Stimulated activated CD8-positive, alpha-beta memory T cell treated with anti-CD3 and anti-CD28 coated beads, Interleukin-4, amount 100 ng/mL, for 24 hours (primary cell): ENCODE measurements at places on chromosomes 5 and 9.

- no peak for DNase-seq
Measured at GRCh38 chr5:91224456-91224855, 158.7 kb downstream of the ARRDC3 start.

GRCh38 chr5:137808503-137809135 lies 54.5 kb upstream of the HNRNPA0 start:
- DNase-seq = no peak

- no peak for DNase-seq
Measured at GRCh38 chr9:15374825-15375224, 47.9 kb upstream of the SNAPC3 start.

DNA sequence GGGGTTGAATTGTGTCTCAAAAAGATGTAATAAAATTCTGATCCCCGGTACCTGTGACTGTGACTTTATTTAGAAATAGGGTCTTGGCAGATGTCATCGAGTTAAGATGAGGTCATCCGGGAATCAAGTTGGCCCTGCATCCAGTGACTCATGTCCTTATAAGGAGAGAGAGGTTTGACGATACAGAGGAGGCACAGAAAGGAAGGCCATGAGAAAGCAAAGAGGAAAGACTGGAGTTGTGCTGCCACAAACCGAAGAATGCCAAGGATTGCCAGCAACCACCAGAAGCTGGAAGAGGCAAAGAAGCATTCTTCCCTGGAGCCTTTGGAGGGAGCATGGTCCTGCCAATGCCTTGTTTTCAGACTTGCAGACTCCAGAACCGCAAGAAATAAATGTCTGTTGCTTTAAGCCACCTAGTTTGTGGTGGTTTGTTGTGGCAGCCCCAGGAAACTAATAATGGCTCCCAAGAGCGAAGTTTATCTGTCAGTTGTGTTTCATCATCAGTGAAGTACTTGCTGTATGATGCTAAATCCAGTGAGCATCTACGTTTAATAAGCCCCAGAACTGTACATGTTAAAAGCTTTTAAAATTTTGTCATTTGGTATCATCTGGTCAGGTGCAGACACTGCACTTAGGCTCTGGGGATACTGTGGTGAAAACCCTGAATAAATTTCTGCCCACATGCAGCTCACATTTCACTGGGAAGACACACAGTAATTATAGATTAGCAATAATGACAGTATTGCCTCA lies 114.8 kb downstream of the TLE4 start:
- DNase-seq = no peak

- no peak for DNase-seq
Measured at GRCh38 chr5:181119105-181119504, 11.9 kb downstream of the OR2V1 start.

GRCh38 chr9:125549465-125549871 lies 157.5 kb downstream of the MAPKAP1 start:
- no peak for DNase-seq

GRCh38 chr9:76581731-76582130 lies 122.7 kb downstream of the GCNT1 start:
- no peak for DNase-seq

GRCh38 chr9:93219692-93220091 lies 35.8 kb downstream of the WNK2 start:
- DNase-seq = no peak

GRCh38 chr9:125966959-125967711 lies 220.0 kb downstream of the PBX3 start:
- no peak for DNase-seq

- no peak for DNase-seq
Measured at GRCh38 chr9:6790866-6791265, 33.1 kb downstream of the KDM4C start.

DNA sequence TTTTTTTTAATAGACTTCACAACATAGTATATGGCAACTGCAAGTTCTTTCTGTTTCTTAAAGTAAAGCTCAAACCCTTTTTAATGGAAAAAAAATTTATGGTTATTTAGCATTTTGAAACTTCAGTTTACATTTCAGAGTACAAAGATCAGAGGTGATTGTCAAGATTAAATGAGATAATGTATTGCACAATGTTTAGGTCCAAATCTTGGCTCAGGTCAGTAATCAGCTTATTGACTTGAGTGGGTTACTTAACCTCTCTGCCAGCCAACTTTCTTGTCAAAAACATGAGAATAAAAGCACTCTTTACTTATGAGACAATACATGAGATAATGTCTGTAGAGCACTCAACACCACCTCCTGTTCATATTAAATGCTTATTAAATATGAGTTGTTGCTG lies 345.1 kb upstream of the PTPRD start:
- DNase-seq = no peak

GRCh38 chr5:32734827-32735378 lies 23.8 kb downstream of the NPR3 start:
- no peak for DNase-seq

- no peak for DNase-seq
Measured at GRCh38 chr5:9438596-9439354, 107.1 kb downstream of the SEMA5A start.

- DNase-seq = no peak
Measured at GRCh38 chr5:89267788-89268187, 384.8 kb upstream of the MEF2C start.

- DNase-seq = no peak
Measured at GRCh38 chr5:124527220-124527991, 219.0 kb downstream of the ZNF608 start.

- DNase-seq = no peak
Measured at GRCh38 chr9:109906766-109907382, 126.9 kb downstream of the PALM2AKAP2 start.

GRCh38 chr5:58056546-58056945 lies 403.3 kb downstream of the PLK2 start:
- no peak for DNase-seq

GRCh38 chr9:137804908-137805630 lies 72.5 kb upstream of the CACNA1B start:
- no peak for DNase-seq

- no peak for DNase-seq
Measured at GRCh38 chr5:156595132-156595787, 254.8 kb upstream of the PPP1R2B start.

DNA sequence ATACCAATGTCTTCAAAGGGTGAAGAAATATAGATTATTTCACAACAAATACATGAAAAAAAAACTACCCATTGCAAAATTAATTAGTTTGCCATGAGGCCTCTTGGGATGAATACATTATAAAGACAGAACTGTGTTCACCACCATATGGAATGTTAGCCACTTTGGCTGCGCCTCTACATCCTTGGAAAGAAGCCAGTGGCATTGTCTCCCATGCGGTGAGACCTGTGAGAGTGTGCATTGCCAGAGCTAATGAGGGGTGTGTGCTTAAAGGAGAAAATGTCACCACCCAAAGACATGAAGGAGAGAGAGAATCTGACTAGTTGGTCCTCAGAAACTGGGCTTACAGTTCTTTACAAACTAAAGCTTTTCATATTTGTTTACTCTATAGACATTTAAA lies 110.6 kb downstream of the PLPPR1 start:
- no peak for DNase-seq

- DNase-seq = no peak
Measured at GRCh38 chr9:105711867-105712266, 17.5 kb downstream of the TMEM38B start.

GRCh38 chr5:96329289-96329688 lies 103.8 kb downstream of the PCSK1 start:
- no peak for DNase-seq

DNA sequence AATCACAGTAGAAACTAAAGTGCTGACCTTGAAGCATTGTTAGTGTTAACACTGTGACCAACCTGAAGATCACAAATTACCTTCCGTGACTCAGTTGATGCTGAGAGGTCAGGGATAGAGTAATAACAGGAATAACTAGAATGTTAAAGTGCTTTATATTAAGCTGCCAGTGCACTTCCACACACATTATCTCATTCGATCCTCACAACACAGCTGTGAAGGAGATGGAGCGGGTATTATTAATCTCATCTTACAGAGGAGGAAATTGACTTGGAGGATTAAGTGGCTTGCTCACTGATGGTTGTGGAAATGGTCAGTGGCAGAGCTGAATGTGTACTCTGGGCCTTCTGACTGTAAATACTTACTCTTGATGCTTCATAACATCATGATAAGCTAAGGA lies 252.5 kb upstream of the DMRT1 start:
- DNase-seq = no peak

DNA sequence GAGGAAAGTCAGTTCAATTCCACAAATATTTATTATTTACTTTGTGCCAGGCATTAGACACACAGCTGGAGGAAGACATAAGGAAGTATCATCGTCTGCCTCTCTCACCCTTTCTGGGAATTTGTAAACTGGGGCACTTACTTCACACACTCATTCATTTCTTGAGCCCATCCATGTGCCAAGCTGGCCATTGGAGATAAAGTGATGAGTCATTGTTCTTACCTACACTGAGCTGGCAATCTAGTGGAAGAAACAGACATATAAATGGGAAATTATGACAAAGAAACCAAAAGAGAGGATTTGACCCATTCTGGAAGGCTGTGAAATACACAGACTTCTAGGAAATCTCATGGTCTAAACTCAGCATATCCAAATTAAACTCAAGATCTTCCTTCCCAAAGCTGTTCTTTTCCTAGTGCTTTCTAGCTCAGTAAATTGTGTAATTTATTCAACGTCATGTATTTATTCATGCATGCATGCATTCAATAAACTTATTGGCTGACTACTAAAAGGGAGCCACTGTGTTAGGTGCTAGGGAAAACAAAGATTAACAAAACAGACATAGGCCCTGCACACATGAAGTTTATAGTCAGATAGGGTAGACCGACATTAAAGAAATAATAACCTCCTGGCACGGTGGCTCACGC lies 65.3 kb downstream of the SH3RF2 start:
- no peak for DNase-seq

DNA sequence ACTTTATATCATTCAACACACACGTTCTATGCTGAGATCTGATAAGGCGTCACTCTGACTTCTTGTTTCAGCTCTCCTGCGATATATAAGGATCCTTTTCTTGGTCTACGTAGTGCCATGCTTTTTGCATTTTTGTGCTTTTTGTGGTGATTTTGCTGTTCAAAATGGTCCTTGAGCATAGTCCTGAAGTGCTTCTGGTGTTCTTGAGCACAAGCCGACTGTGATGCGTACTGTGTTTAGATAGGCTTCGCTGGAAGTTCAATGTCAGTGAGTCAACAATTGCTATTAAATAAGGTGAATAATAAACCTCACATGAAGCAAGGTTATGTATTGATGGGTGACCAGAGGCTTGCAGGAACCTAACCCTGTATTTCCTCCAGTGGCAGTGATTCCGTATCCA lies 46.8 kb downstream of the ACO1 start:
- no peak for DNase-seq

GRCh38 chr5:53481887-53482716 lies 1.7 kb downstream of the FST start:
- peak; percentile 46 for DNase-seq

DNA sequence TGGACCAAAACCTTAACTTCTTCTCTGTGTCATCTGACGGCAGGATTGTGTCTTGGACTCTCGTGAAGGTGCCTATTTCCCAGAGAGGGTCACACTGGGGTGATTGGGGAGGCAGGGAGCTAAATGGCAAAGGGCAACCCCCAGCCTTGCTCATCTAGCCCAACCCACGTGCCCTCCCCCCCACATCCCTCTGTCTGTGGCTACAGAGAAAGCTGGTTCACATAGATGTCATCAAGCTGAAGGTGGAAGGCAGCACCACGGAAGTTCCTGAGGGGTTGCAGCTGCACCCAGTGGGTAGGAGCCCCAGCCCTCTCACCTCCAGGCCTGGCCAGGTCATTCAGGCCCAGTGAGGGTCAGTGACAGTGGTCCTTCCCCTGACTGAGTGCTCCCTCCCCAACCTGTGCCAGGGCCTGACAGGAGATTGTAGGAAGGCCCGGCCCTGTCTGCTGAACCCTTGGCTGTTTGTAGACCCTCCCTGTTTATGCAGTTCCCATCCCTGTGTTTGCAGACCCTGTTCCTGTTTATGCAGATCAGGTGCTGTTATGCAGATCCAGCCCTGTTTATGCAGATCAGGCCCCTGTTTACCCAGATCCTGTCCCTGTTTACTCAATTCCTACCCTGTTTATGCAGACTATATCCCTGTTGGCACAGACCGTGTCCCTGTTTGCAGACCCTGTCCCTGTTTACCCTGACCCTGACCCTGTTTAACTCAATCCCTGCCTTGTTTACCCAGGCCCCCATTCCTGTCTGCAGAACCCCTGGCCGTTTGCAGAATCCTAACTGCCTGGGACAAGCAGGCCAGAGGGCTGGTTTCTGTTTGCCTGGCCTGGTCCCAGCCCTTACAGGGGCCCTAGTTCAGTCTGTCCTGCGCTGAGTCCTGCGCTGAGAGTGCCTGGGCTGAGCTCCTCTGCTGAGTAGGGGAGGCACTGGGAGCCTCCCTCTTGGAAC lies 10.4 kb downstream of the ENHO start:
- no peak for DNase-seq

DNA sequence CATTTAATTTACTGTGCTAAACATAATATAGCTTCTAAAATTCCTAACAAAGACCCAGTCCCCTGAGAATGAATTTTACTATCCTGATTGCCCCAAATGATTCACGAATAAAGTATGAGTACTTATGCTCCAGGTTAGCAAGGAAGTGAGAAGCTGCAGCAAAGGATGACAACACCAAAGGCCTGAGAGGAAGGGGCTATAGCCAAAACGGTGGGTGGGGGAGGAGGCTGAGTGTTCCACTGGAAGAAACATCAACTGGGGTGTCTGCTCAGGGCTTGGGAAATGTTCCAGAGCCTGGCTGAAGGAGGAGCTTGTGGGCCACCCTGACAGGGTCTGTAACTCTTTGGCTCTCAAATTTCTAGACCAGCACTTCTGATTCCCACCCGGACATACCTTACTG lies 157.3 kb downstream of the ADAMTS12 start:
- no peak for DNase-seq

DNA sequence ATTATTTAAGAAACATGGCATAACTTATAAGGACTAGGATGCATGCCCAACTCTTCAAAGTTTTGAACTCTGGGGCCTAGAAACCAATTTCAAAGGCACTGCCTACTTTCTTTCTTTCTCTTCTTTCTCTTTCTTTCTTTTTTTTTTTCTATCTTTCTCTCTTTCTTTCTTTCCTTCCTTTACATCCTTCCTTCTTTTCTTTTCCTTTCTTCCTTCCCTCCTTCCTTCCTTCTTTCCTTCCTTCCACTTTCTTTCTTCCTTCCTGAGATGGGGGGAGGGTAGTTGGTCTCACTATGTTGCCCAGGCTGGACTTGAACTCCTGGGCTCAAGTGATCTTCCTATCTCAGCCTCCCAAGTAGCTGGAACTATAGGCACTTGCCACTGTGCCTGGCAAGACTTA lies 15.9 kb upstream of the TOMM5 start:
- DNase-seq = no peak
